ENCODE measurements at places on chromosomes 13 and 19. TPM values are rescaled to one million over a fixed set of nuclear protein-coding genes. Genes with fewer than 3 reads are reported as not detected.

Gene CGB2
- not detected for total RNA-seq

Gene GIPR
- total RNA-seq: 7.5 TPM

- peak; percentile 65 for DNase-seq
Measured at GRCh38 chr19:17255150-17255621, 9.4 kb downstream of the USHBP1 start.

DNA sequence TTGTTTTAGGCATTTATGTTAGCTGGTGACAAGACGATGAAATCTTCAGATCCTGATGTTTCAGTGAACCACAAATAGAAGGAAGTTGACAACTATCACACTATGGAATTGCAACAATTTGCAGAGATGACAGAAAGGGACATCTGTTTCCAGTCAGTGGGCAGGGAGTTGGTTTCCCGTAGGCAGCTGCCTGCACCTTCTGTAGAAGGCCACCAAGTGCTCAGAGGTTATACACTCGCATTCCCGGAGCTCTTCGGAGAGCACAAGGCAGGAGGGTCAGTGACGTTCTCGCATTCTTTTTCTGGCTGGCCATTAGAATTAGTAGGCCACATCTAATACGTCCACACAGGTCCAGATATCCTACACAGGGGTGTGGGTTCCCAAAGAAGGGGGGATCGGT is 129.4 kb downstream of the SHISA2 start:
- no peak for DNase-seq

- no peak for DNase-seq
Measured at GRCh38 chr13:101830035-101830434, 377.6 kb downstream of the ITGBL1 start.

GRCh38 chr19:53172889-53173288 is 14.0 kb upstream of the ZNF347 start:
- no peak for DNase-seq

- DNase-seq: no peak
Measured at GRCh38 chr19:3809881-3810707, 23.9 kb upstream of the MATK start.

DNA sequence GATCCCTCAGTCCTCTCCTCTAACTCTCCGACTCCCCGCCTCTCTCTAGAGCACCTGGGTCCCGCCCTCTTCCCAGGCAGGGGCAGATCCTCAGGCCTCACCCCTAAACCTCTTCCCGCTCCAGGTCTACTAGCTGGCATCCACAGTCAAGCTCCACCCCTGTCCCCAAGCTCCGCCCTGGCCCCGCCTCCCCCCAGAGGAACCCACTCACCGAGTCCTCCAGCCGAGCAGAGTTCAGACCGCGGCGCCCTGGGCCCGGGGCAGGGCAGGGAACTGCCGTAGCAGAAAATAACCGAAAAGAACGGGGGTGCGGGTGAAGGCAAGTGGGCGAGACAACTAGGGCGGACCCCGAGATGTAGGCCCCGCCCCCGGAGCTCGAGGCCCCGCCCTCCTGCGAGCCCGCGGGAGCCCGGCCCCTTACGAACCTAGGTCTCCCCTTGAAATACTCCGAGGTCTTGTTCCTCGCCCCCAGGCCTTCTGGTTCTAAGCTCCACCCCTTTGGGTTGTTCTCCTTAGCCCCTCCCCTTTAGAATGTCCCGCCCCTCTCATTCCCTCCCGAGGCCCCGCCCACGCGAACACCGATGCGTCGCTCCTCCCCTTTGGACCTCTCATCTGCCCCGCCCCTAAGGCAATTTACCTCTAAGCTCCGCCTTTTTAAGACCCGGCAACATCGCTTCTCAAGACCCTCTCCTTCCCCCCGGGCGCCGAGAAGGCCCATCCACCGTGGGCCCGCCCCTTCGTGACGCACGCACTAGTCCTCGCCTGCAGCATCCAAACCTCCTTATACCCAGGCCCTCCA is at the start of gene GGN:
GGN (minus strand) TSS at position 485 of the 799 bp plus-strand sequence. CDS start 773 bp downstream, outside the sequence.
- DNase-seq: peak; percentile 90

- no peak for DNase-seq
Measured at GRCh38 chr13:106562301-106562700, 5.6 kb downstream of the ARGLU1 start.

- peak; percentile 43 for DNase-seq
Measured at GRCh38 chr19:57559008-57559403, 657 bp downstream of the ZNF550 start.
